Left cardiac atrium (tissue), 4 donors: ENCODE measurements at places on chromosomes 6 and 20. TPM values are rescaled to one million over a fixed set of nuclear protein-coding genes. Genes with fewer than 3 reads are reported as not detected.

The RIPPLY2 gene
- not detected for total RNA-seq

GRCh38 chr20:37229357-37229756 lies 32.3 kb downstream of the GHRH start:
- no peak for DNase-seq

- no peak for DNase-seq
Measured at GRCh38 chr20:38635721-38636288, 34.2 kb downstream of the ARHGAP40 start.

The TREM1 gene
- 3.0 TPM for total RNA-seq

DNA sequence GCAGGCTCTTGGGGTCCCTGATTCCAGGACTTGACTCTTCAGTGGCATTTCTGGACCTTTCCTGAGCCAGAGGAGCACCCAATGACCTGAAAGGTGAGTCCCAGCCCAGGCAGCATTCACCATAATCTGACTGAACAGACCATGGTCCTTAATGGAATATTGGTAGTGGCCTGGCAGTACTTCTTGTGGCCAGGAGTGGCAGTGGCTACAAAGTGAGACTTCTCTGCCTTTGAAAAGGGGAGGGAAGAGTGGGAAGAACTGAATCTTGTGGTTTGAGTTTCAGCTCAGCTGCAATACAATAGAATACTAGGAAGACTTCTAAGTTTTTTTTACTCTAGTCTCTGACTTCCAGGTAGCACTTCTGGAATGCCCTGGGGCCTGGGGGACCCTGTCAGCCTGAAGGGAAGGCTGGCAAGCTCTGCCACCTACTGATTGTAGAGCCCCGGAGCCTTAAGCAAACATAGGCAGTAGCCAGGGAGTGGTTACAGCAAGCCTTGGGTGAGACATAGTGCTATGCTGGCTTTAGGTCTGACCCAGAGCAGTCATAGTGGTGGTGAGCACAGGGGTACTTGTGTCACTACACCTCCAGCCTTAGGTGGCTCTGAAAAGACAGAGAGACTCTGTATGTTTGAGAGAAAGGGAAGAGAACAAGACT lies 674.2 kb upstream of the MANEA start:
- no peak for DNase-seq
